ENCODE measurements at places on chromosomes 1 and 21. TPM values are rescaled to one million over a fixed set of nuclear protein-coding genes. Genes with fewer than 3 reads are reported as not detected.

GRCh38 chr1:5329068-5329739 is 663.0 kb downstream of the NPHP4 start:
- H3K36me3 ChIP-seq, result no peaks in the 10 kb centered on the region
- DNase-seq, result no peak
- peaks cover 11% of the 10 kb centered on the region for H3K4me1 ChIP-seq
- H3K27me3 ChIP-seq, result no peaks in the 10 kb centered on the region
- H3K4me3 ChIP-seq, result peak overlapping the region; percentile 19

GRCh38 chr1:194167956-194168640 is 981.7 kb upstream of the B3GALT2 start:
- H3K4me1 ChIP-seq, result no peaks in the 10 kb centered on the region
- H3K36me3 ChIP-seq, result no peaks in the 10 kb centered on the region
- H3K27ac ChIP-seq, result no peak overlapping the region
- no peaks in the 10 kb centered on the region for H3K27me3 ChIP-seq
- no peak overlapping the region for H3K4me3 ChIP-seq
- DNase-seq, result no peak

DNA sequence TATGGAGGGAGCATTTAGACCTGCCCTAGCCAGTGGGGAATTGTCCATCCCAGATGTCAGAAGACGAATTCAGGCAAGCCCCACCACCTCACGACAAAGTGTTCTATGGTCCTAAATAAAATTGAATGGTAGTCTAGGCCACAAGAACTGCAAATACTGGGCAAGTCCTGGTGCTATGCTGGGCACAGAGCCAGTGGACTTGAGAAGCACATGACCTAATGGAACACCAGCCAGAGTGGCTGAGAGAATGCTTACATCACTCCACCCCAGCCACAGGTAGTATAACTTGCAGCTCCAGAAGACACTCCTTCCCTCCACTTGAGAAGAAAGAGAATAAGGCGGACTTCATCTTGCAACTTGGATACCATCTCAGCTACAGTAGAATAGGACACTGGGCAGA is 567.3 kb upstream of the CXADR start:
- no peak for DNase-seq
- no peaks in the 10 kb centered on the region for H3K27me3 ChIP-seq
- no peaks in the 10 kb centered on the region for H3K36me3 ChIP-seq
- no peaks in the 10 kb centered on the region for H3K4me1 ChIP-seq

Gene OSBPL9
- total RNA-seq, result 49.2 TPM

Gene BTG3
- 96.2 TPM for total RNA-seq

Gene KRTAP12-2
- not detected for total RNA-seq

Gene SFN
- 1.3 TPM for total RNA-seq

Gene KCNT2
- not detected for total RNA-seq

Data from T-helper 17 cell (primary cell).